ENCODE measurements at places on chromosomes 5 and 9.
A peak's percentile ranks its signal among the peaks of the same experiment; 100 is the strongest.

DNA sequence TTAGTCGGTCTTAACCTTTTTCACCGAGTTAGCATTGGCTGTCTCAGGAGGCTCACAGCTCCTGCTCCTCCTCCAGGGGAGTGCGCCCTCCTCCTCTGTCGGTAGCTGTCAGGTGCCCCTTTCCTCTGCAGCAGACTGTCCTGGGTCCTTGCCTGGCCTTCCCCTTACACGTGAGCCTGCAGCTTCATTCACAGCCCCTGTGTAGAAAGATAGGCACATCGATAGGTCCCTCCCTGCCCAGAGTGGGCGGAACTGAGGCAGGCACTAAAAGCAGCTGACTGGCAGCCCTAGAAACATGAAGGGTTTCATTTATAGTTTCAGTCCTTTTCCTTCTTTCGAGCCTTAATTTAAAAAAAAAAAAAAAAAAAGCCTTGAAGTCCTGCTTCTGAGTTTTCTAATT, 17.2 kb downstream of the TENT4A start:
- no peak for DNase-seq

- no peak for DNase-seq
Measured at GRCh38 chr9:121839726-121840500, 188.5 kb downstream of the DAB2IP start.

DNA sequence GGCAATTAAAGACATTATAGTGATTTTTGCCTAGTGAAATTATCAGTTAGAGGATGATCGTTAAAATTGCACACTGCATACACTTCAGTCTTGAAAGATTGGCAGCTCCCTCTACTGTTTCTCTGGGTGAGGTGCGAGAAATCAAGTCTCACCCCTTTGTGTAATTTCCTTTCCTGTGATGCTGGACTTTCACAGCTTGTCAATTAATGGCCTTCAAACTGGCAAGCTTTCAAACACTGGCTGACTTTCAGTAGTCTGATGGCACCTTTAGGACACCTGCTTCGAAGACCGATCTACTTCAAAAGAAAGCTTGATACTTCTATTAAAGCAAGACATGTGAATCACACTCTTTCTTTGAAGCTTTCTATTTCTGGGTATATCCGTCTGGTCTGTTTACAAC, 706.7 kb upstream of the PTPRD start:
- DNase-seq = no peak

DNA sequence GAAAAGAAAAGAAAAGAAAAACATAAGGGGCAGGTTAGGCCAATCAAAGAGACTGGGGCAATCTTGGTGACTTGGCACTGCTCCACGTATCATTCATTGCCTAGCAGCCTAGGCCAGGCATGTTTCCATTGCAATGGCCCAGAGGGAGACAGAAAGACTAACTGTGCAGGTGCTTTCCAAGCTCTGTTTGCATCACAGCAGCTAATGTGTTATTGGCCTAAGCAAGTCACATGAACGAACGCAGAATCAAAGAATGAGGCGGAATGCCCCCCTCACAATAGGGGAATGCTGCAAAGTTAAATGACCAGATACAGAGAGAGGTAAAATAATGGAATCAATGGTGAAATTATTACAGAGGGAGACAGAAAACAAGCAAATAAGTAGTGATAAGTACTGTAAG, 11.1 kb upstream of the VPS13A start:
- DNase-seq = no peak

- DNase-seq = peak; percentile 19
Measured at GRCh38 chr5:74575741-74576538, 64.6 kb downstream of the ENC1 start.

DNA sequence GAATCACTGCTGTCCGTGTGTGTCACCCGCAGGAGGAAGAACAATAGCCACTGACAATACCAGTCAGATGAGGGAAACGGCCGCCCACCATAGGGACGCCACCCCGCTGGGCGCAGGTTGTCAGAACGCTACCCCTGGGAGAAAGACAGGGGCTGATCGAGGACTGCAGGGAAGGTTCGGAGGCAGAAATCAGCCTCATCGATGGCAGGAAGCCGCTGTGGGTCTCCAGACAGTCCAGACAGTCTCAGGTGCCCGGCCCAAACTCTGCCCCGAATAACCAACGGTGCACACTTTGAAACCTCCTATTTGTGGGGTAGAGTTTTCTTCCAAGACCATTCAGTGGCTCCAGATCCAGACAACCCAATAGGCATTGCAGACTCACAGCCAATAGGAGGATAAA, 181.5 kb downstream of the ROR2 start:
- no peak for DNase-seq
